ENCODE measurements at places on chromosomes 12 and 14.

DNA sequence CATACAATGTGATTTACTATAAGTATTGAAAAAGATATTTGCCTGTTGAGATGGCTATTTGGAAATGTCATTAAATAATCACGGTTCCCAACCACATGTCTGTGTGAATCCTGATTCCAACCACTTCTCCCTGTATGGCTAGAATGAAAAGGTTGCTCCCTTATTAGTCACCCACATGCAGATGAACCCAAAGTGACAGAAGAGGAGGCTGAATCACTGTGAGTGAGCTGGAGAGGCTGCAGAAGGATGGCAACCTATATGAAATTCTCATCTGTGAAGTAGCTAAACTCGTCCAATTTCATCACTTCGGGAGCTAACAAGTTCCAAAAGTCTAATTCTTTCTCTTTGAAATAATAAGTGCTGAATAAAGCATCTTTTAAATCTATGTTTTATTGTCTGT is 300.5 kb downstream of the PRKD1 start:
- no peak for DNase-seq

- no peak for DNase-seq
Observed at GRCh38 chr12:13576935-13577500, 380.5 kb downstream of the EMP1 start.

GRCh38 chr12:104751594-104751993 is 206.5 kb downstream of the SLC41A2 start:
- DNase-seq: no peak

DNA sequence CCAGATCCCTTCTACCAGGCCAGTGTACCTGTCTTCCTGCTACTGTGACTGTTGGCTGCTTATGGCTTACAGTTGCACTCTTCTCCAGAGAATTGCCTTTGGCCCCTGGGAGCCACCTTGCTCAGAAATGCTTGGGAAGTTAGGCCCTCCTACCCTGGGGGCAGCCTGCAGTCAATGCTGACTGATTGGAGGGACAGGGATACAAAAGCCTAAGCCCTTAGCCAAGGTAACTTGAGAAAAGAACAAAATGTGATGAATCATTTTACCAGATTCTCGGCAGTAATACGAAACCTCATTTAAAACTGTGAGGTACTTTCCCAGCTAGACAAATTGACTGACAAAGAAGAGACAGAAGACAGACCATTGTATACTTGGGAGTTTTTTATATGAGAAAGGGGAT is 47.3 kb downstream of the PTCSC3 start:
- peak; percentile 32 for DNase-seq

DNA sequence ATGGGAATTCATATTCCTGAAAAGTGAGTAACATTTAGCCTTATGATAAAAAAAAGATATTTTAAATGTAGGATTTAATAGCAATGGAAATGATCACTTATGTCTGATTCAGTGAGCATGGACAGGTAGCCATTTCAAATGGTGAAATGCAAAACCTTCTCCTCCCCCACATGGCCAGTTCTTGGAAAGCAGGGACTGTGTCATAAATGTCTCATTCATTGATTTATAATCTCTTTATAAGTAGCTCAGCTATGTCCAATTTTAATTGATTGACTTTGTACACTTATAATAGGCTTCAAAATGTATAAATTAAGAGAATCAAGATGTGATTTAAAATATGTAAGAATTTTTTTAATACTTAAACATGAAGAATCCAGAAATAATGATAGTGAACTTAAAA is 24.6 kb upstream of the SCFD1 start:
- no peak for DNase-seq

DNA sequence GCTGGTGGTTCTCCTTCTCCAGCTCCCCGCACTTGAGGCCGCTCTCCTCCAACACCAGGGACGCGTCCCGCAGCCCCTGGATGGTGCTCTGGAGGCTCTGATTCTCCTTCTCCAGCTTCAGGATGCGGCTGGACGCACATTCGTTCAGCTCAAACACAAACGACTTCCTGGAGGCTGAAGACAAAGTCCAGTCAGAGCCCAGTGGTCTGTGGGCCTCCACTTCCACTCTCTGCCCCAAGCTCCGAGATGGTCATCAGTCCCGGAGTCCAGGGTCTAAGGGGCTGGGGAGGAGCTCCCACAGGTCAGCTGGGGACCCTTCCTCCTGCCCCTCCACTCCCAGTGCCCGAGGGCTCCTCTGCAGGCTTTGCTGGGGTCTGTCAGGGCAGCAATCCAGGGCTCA is 76.6 kb upstream of the GPR68 start:
- no peak for DNase-seq

GRCh38 chr14:64324461-64324860 is 30.3 kb upstream of the ESR2 start:
- DNase-seq: no peak

GRCh38 chr14:92259613-92260357 is 63.2 kb upstream of the SLC24A4 start:
- no peak for DNase-seq

DNA sequence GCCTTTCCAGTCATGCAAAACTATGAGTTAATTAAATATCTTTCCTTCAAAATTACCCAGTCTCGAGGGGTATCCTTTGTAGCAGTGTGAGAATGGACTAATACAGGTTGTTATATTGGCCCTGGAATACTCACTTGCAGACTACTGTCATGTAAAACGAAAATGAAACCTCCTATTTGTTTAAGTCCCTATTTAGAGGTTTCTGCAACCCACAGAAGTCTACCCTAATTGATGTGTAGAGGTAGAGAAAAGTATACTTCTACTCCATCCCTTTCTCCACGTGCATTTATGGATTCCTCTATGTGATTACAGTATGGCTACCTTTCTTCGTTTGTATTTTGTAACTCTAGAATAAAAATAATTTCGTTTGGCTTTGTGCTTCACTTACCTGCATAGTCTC is 371.1 kb downstream of the FSCB start:
- DNase-seq: no peak

DNA sequence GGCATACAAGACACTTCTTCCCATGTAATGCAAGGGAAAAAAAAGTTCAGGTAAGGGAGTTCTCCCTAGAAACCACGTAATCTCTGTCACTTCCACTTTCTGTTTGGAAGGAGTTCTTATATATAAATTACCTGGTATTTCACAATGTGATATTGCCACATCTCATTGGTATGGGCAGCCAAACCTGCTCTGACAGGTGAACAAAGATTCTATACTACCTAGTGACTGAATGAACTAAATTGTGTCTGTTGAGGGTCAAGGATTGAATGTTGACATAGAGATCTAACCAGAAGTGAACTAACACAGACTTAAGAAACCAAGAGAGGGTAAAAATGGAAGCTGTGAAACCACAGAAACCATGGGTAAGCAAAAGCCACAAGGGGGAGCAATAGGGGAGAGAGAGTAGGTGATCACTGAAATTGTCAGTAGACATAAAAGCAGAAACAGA is 161.3 kb downstream of the RPL10L start:
- DNase-seq: no peak

DNA sequence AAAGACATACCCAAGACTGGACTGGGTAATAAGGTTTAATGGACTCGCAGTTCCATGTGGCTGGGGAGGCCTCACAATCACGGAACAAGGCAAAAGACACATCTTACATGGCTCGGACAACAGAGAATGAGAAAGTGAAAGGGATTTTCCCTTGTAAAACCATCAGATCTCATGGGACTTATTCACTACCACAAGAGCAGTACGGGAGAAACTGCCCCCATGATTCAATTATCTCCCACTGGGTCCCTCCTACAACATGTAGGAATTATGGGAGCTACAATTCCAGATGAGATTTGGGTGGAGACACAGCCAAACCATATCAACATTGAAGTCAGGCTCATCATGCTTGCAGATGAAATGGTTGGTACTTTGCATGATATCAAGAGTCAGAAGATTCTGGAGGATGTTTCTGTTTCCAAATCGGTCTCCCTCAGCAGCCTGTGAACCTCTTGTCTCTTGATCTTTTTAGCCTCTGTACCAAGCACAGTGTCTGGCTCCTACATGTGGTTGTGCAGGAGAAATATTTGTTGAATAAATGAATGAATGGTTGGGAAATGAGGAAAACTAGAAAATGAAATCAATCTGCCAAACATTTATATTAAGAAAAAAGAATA is 98.6 kb downstream of the VRK1 start:
- no peak for DNase-seq

GRCh38 chr12:76413121-76413520 is 64.9 kb upstream of the BBS10 start:
- DNase-seq: no peak

DNA sequence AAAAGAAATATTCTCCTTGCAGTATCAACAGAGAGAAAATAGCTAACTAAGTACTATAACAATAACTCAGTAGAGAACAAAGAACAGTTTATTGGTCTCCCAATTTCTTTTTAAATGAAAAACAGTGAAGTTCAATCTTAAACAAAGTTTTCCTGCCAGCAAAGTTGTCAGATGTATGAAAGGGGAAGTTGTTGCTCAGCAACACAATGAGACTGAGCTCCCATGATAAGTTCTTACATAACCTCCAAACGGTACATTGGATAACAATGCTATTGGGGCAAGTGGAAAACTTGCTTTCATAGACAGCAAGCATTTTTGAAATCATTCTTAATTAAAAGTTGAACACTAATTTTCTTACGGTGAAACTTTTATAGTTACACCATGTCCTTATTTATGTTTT is 94.9 kb downstream of the ALG10B start:
- DNase-seq: no peak

- no peak for DNase-seq
Observed at GRCh38 chr12:96194576-96194889, 358 bp downstream of the ELK3 start.

GRCh38 chr14:74976264-74977113 is 21.1 kb upstream of the PGF start:
- no peak for DNase-seq

DNA sequence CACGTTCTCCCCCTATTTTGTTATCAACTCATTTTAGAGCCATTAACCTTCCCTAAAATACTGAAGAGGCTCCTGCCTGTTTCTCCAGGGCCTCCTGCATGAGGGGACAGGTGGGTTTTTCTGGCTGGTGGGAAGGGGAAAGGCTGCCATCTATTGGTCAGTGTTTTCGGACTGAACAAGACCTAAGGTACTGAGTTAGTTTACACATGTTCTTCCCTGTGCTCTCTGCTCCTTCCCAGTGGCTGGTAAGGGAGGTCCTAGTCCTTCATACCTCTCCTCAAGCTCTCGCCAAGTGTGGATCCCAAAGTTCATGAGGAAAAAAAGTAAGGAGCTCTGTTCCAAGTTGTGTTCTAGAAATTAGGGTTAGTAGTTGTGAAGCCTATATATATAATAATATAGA is 357.5 kb downstream of the FSCB start:
- DNase-seq: peak; percentile 12

DNA sequence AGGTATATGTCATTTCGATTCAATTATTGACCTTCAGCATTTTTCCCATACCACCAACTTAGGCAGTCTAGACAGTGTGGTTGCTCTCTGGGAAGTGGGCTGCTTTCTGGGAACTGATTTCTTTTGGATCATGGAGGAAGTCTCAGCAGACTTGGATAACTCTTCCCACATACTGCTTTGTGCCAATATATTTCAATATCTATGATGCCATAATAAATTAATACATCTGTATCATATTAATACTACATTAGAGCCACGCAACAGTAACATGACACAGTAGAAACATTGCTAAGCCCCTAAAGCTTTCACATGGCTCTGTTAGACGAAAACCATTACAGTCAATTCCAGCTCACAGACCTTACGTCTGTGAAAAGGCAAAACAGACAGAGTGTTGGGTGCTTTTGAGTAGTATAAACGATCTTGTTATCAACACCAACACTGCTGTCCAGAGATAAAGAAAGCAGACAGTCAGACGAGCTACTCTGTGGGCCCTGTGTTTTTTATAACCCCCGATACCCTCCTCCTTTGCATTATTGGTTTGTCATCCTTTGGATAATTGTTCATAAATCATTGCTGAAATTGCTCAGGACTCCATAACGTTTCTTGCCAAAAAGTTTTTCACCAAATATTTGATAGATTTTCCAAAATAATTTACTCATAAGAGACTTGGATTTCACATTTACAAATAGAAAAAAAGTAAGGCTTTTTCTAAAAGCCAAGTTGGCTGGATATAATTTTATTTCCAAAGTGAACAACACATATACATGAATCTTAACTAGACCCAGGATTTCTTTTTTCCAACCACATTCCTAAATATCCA is 439.7 kb downstream of the ADAMTS20 start:
- no peak for DNase-seq

- no peak for DNase-seq
Observed at GRCh38 chr12:90936230-90937005, 18.6 kb downstream of the CCER1 start.

- DNase-seq: no peak
Observed at GRCh38 chr12:109885616-109886015, 5.3 kb upstream of the GLTP start.

- no peak for DNase-seq
Observed at GRCh38 chr14:70808416-70809224, 693 bp downstream of the MAP3K9 start.

GRCh38 chr12:112851024-112851777 is 55.6 kb upstream of the OAS1 start:
- DNase-seq: no peak

DNA sequence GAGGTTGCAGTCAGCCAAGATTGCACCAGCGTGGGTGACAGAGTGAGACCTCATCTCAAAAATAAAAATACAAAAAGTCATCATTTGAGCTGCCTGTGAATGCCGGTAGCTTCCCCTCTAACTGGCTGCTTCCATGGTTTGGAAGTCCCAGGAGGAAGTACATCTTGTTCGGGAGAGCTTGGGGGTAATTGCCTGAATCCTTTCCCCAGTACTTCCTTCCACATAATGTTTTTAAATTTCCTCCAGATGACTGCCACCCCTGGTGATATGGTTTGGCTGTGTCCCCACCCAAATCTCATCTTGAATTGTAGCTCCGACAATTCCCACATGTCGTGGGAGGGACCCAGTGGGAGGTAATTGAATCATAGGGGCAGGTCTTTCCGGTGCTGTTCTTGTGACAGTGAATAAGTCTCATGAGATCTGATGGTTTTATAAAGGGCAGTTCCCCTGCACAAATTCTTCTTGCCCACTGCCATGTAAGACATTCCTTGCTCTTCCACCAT is 87.2 kb downstream of the SPRING1 start:
- DNase-seq: no peak

DNA sequence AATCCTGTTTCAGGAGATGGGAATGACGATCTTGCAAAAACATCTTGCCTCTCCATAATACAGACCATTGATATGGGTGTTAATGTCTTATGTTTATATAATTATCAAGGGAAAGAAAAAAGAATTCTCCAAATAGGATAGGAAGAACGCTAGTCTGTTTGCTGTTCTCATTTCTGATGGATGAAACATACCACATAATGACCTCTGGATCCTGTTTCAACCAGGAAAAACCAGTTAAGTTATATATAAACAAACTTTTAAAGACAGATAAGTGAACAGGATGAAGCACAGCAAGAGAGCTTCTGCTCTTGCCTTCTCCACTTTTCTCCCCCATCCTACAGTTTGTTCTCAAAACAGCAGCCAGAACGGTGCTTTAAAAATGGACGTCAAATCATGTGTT is 27.8 kb downstream of the COQ6 start:
- no peak for DNase-seq

- peak; percentile 85 for DNase-seq
Observed at GRCh38 chr12:107759410-107759809, 1.5 kb downstream of the PRDM4 start.

- no peak for DNase-seq
Observed at GRCh38 chr12:18120899-18121298, 30.9 kb upstream of the RERGL start.

Measured in kidney epithelial cell (primary cell).